Fibroblast of skin of back (primary cell): ENCODE measurements at places on chromosomes 12 and 14.

GRCh38 chr14:94752591-94753436 lies 17.1 kb downstream of the GSC start:
- DNase-seq: no peak

- DNase-seq: no peak
These were observed 48.4 kb downstream of the DDX51 start for GRCh38 chr12:132095520-132096409.

DNA sequence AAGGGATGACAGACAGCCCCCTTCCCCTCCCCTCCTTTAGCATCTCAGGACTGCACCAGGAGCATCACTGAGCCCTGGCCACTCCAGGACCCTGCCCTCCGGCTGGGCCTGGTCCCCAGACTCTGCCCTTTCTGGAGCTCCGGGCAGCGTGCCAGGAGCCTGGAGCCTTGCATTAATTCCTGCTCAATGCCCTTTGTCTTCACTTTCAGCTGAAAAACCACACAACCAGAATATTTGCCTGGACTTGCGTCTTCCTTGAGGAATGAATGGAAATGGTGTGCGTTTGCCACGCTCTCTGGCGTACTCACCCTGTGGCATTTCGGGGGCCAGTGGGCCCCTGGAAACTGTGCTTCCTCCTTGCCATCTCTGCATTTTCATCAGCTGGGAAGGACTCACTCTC lies 8.5 kb upstream of the RFLNA start:
- no peak for DNase-seq

DNA sequence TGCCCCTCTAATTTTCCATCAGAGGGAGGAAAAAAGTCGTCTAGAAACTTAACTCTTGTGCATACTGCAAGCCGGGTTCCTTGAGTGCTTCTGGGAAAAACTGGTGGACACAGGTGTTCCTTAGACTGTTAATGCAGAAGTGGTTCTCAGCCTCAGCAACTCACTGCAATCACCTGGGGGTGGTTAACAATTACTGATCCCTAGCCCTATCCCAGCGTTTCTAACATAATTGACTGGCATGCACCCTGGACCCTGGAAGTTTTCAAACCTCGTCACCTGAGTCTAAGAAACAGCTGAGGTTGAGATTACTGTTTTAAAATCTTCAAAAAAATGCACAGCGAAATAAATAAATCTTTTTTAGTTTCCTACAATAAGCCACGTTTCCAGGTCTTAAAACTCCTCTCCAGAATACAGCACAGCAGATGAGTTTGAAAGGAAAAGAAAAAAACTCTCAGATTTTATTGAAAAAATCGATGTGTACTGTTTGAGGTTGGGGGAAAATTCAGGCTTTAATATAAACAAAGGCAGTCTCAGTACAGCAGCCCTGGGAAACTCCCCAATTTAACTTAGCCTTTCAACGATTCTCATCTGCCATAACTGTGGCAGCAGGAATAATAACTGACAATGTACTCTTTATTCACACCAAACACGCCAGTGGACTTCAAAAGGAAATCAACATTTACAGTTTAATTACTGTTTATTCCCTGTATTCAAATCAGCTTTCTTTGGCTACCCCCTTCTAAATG lies 45.4 kb downstream of the PHLDA1 start:
- DNase-seq: no peak

GRCh38 chr12:1348606-1349005 lies 245.8 kb downstream of the FBXL14 start:
- peak; percentile 32 for DNase-seq

GRCh38 chr12:51009056-51009440 lies 17.1 kb downstream of the SLC11A2 start:
- no peak for DNase-seq

GRCh38 chr12:2417481-2418160 lies 364.8 kb downstream of the CACNA1C start:
- DNase-seq: no peak

DNA sequence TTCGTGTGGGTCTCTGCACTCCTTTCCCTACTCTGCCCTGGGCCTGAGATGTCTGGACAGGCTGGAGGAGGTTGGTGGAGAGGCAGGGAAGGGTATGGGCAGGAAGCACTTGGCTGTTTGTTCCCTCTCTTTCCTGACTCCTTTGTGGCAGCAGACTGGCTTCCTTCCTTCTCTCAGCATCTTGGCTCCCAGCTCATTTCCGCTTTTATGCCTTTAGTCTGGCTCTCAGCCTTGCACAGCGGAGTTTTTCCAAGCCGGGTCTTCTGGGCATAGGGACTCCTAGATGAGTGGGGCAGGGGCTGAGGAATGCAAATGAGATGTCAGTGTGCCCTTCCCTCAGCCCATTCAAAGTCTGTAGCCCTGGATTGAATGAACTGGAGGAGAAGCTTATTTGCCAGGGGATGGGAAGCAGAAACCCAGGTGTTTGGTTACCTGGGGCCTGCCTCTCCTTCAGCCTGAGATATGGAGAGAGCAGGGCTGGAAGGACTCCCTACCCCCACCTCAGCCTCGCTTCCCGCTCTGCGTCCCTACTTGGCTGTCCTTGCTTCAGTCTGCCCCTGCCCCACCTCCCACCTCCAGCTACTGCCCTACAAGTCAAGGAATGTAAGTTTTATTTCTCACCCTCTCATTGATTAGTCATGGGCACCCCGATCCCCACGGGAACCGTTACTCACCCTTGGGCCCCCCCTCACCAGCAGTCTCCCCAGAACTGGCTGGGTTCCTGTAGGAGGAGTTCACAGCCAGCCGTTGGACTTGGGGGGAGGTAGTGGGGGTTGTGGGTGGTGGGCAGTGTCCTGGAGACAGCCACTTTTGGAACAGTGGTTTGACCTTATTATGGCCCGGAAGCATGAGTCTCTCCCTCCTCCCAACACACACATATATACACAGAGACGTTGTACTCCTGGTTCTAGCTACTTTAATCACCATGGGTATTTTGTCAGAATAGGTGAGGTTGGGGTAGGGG lies 9.3 kb upstream of the ITGA5 start:
- peak; percentile 84 for DNase-seq

DNA sequence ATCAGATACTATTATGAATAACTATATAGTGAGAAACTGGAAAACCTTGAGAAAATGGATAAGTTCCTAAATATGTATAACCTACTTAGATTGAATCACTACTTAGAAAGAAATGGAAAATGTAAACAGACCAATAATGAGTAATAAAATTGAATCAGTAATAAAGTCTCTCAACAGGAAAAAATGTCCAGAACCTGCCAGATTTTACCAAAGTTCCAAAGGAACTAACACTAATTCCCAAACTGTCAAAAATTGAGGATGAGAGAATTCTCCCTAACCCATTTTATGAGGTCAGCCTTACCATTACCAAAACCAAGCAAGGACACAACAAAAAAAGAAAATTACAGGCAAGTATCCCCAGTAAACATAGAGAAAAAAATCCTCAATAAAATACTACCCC lies 272.0 kb downstream of the RPAP3 start:
- DNase-seq: no peak

DNA sequence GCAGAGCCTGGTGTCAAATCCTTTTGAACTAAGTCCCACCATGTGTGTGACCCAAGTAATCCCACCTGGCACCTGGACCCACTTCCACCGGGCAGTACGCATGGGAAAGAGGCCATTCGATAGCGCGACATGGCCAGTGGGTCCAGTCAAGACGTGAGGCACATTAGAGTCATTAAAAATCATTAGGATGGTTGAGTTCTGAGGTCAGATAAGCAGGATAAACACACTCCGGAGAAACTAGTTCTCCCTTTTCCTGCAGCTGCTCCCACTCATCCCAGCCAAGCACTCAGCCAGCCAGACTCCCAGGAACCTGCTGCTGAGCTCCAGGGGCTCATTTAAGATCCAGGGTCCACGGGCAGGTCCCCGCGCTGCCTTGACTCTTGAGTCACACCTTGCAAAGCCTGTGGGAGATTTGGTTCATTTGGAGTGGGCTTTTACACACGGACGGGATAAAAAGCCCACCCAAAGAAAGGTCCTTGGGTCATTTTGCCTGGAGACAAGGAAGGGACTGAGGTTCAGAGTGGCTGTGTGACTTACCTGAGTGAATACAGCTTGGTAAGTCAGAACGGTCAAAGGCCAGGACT lies 313.9 kb downstream of the BCL11B start:
- DNase-seq: no peak

DNA sequence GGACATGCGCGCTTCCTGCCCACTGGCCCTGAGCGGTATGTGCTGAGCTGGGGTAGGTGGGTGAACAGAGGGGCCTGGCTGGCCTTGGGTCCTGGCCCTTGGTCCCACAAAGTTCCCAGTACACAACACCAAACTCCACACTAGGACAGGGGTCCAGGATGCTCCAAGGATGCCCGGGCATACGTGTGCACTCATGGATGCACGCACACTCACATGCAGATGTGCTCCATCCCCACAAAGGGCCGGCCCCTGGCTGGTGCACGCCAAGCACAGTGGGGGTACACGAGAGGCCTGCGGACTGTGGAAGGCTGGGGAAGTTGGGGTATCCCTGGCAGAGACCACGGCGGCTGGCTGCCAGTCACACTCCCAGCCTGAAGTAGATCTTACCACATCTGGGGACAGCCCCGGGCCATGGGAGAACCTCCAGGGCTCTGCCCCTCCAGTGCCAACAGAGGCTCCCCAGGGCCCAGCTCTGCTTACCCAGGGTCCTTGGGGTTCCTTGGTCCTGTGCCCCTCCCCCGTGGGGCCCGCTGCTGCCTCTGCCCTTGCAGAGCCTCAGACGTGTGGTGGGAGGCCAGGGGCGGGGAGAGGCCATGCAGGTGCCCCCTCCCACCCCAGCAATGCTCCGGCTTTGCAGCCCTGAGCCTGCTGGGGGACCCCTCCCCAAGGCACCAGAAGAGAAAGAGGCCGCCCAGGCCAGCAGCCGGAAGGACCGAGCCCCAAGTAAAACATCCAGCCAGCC lies 24.0 kb upstream of the NUDT14 start:
- DNase-seq: no peak

GRCh38 chr12:131862994-131863710 lies 31.3 kb upstream of the ULK1 start:
- no peak for DNase-seq

GRCh38 chr14:59301354-59301753 lies 112.9 kb downstream of the DAAM1 start:
- DNase-seq: no peak

DNA sequence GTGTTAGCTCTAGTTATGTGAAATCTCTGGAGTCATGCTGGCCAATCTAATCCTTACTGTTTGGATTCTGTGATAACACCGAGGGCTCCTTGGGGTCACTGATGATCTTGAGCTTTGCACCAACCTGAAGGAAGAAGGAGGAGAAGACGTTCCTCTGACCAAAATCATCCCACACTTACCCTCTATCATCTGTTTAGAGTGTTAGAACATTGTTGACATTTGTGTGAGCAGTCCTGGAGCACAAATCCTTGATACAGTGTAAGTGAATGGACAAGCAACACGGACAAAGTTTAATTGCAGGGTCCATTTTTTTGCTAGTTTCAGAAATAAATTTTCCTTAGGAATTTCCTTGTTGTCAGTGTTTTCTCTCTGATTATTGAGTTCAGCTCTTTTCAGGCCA lies 181.7 kb downstream of the AKAP6 start:
- DNase-seq: no peak

GRCh38 chr12:128817111-128818015 lies 6.4 kb downstream of the SLC15A4 start:
- no peak for DNase-seq

DNA sequence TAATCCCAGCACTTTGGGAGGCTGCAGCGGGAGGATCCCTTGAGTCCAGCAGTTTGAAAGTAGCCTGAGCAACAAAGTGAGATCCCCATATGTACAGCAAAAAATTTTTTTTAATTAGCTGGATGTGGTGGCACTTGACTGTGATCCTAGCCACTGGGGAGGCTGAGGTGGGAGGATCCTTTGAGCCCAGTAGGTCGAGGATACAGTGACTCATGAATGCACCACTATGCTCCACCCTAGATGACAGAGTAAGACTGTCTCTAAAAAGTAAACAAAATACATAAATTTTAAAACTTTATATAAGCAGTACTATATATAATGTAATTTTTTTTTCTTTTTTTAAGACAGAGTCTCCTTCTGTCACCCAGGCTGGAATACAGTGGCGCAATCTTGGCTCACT lies 115.4 kb downstream of the ESR2 start:
- DNase-seq: peak; percentile 8

DNA sequence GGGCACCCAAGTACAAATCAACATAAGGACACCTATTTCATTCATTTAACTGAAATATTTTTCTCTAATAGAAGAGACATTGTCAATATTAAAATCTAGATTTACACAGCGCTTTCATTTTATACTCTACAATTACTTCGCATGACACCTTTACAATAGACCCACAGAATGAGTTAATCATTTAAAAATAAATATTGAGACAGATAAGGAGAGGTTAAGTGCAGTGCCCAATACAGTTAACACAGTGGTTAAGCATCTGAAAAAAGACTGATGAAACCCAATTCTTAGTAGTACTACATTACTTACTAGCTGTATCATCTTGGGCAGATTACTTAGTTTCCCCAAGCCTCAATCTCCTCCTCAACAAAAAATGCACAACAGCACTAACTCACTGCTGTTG lies 116.2 kb downstream of the DENND5B start:
- peak; percentile 37 for DNase-seq

- no peak for DNase-seq
These were observed 234.9 kb downstream of the FLRT2 start for GRCh38 chr14:85764822-85765221.

- DNase-seq: no peak
These were observed 2.9 kb downstream of the MMP14 start for GRCh38 chr14:22839159-22839779.

DNA sequence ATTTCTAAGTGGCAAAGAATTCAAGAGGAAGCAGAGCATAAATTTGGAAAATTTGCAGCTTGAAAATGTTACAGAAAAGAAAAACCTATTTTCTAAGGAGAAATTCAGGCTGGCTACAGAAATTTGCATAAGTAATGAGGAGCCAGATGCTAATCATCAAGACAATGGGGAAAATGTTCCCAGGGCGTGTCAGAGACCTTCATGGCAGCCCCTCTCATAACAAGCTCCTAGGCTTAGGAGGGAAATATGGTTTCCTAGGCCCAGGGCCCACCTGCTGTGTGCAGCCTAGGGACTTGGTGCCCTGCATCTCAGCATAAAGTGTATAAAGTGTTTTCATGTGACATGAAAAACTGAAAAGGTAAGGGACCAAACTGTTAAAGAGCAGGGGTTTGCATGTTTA lies 1796.3 kb upstream of the FLRT2 start:
- DNase-seq: no peak

- peak; percentile 55 for DNase-seq
These were observed 95.6 kb downstream of the VCPKMT start for GRCh38 chr14:50020799-50021198.

DNA sequence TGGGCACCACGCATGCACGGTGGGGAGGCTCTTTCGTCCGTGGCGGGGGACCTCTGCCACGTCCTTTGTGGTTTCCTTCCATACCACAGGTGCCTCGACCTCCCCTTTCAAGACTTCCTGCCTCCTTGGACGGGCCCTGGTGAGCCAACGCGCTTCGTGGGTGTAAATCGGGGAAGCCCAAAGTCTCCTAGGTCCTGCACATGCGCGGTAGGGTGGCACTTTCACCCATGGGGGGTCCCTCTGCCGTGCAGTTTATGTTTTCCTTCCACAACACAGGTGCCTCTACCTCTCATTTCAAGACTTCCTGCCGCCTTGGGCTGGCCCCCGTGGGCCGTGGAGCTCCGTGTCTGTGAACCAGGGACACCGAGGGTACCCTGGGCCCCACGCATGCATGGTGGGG lies 349.7 kb downstream of the ALG10 start:
- DNase-seq: no peak
